ENCODE measurements at places on chromosomes 11 and 22. TPM values are rescaled to one million over a fixed set of nuclear protein-coding genes. Genes with fewer than 3 reads are reported as not detected.

DNAJC4 gene
- 19.4 TPM for total RNA-seq

MMP27 gene
- not detected for total RNA-seq

GDPD4 gene
- not detected for total RNA-seq

IL17REL gene
- total RNA-seq: 0.69 TPM

CBLIF gene
- not detected for total RNA-seq

GAL gene
- 1.8 TPM for total RNA-seq

SCUBE2 gene
- total RNA-seq: 12.5 TPM

TSG101 gene
- total RNA-seq: 84.7 TPM

NFAM1 gene
- total RNA-seq: 1.6 TPM

CDC42EP1 gene
- total RNA-seq: 3.2 TPM

SESN3 gene
- total RNA-seq: 140 TPM

MUC2 gene
- total RNA-seq: not detected

CELSR1 gene
- total RNA-seq: 4.4 TPM

DMC1 gene
- total RNA-seq: 7.6 TPM

YPEL1 gene
- 48.4 TPM for total RNA-seq

INS gene
- total RNA-seq: not detected

IL10RA gene
- total RNA-seq: 3.7 TPM

SLC22A9 gene
- not detected for total RNA-seq

NXPE1 gene
- total RNA-seq: not detected

ZFTA gene
- total RNA-seq: 32.1 TPM

ELMOD1 gene
- total RNA-seq: 84.7 TPM

OR52K1 gene
- total RNA-seq: not detected

SCGB1D1 gene
- not detected for total RNA-seq

EPS8L2 gene
- 4.2 TPM for total RNA-seq

HOATZ gene
- total RNA-seq: 7.2 TPM

PRDM11 gene
- 10.1 TPM for total RNA-seq

CDC45 gene
- 1.8 TPM for total RNA-seq

SWAP70 gene
- 15.0 TPM for total RNA-seq

C11orf65 gene
- 1.6 TPM for total RNA-seq

MS4A12 gene
- total RNA-seq: not detected

FGF4 gene
- not detected for total RNA-seq

DGCR6 gene
- total RNA-seq: 18.0 TPM

APOL3 gene
- 3.2 TPM for total RNA-seq

RPS3 gene
- 846 TPM for total RNA-seq

ALX4 gene
- total RNA-seq: 0.92 TPM

MCHR1 gene
- 11.5 TPM for total RNA-seq

DDX17 gene
- 510 TPM for total RNA-seq

FOSL1 gene
- total RNA-seq: not detected

APOA5 gene
- total RNA-seq: not detected

SULT4A1 gene
- total RNA-seq: 49.4 TPM

DRICH1 gene
- 0.46 TPM for total RNA-seq

ADM gene
- 6.9 TPM for total RNA-seq

TESMIN gene
- total RNA-seq: 1.8 TPM

TPH1 gene
- 0.69 TPM for total RNA-seq

SPI1 gene
- 1.8 TPM for total RNA-seq

WEE1 gene
- 18.2 TPM for total RNA-seq

FGF3 gene
- not detected for total RNA-seq

VPS51 gene
- total RNA-seq: 125 TPM

P2RY2 gene
- not detected for total RNA-seq

CNTF gene
- total RNA-seq: 1.6 TPM

MIAT gene
- total RNA-seq: 125 TPM

ZBTB16 gene
- 6.7 TPM for total RNA-seq

SPDYC gene
- total RNA-seq: not detected

RASL10A gene
- 1.6 TPM for total RNA-seq

MFRP gene
- 0.23 TPM for total RNA-seq

FOLH1 gene
- 4.6 TPM for total RNA-seq

MRPL17 gene
- total RNA-seq: 23.5 TPM
